ENCODE measurements at places on chromosomes 4 and X.
A peak's percentile ranks its signal among the peaks of the same experiment; 100 is the strongest.

DNA sequence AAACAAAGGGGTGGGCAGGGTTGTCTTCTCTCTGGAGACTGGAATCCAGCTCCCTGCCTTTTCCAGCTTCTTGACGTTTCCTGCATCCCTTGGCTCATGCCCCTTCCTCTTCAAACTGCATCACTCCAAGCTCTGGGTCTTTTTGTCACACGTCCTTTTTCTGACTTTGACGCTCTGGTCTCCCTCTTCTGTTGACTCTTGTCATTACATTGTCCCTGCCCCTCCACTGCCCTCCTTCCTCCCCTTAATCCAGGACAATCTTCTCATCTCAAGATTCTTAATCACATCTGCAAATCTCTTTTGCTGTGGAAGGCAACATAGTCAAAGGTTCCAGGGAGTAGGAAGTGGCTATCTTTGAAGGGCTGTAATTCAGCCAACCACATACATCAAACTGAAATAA is 178.3 kb downstream of the TMA16 start:
- DNase-seq, result no peak

DNA sequence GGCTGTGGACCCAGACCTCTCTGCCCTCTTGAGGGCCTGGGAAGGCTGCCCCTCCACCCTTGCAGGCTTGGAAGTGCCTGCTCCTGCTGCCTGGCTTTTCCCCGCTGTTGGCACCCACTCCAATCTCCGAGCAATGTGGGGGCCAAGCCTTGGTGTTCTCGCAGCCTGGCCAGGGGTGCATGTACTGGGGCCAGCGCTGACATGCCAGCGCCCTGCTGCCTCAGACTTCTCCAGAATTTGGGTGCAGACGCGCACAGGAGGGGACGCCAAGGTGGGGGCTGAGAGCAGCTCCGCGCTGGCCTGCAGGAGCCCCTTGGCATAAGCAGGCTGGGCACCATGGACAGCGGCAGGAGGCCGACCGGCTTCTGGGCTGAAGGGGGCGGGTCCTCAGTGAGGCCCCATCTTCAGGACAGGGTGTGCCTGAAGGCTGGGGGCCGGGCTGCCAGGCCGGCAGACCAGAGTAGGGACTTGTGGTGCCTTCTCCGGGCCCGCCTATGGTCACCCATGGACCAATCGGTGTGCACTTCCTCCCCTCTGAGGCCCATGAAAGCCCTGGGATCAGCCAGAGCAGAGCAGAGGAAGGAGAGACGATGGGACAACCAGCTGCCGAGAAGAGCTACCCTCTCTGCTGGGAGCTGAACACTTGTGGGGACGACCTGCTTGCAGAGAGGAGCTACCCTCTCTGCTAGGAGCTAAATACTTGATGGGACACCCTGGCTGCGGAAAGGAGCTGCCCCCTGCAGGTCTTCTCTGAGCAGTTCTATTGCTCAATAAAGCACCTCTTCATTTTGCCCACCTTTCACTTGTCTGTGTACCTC is 118.3 kb downstream of the DNAAF6 start:
- DNase-seq, result peak; percentile 38

DNA sequence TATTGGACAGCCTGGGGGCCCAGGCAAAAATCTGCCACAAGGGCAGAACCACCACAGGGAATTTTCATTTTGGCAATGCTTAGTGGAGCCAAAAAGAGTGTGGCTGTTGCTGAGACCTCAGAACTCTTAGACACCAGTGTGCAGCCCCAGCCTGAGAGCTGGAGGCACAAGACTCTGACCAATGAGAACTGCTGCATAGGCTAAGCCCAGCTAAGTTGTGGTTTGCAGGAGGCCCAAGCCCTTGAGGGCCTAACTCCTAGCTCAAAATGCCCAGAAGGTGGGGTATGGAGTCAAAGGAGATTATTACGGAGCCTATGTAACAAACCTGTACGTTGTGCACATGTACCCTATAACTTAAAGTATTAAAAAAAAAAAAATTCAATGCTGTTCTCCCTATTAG is 296.7 kb downstream of the TRAM1L1 start:
- no peak for DNase-seq

GRCh38 chr4:7351014-7351413 is 83.7 kb downstream of the PSAPL1 start:
- DNase-seq, result no peak

DNA sequence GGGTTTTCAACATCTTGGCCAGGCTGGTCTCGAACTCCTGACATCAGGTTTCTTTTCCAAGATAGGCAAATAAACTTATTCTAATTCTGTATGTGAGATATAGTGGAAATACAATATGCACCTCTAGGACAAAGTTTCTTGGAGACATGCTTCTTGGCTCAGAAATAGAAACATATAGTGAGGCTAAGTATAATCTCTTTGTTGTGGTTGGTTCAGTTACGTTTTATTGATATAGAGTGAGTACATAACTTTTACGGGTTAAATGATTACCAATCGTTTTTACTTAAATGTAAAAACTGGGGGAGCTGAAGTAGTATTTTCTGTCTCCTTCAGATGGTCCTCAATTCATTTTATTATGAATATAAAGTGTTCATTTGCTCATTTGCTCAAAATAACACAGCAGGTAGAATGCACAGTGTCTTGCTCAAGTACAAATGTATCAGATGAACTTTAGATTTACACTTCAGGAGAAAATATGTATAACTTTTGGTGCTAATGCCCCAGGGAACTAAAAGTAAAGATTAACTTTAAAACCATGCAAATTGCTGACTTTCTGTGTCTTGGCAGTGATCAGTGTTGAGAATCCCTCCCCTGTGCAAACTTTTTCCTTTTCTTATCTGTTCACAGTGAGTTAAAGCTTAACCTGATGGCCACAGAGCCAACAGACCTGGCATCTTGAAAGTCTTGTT is 77.6 kb downstream of the AFF1 start:
- DNase-seq, result no peak

GRCh38 chrX:100928660-100929613 is at the start of gene XKRX:
Gene XKRX, minus strand, starts transcription at chrX:100928917. Its CDS starts 613 bp downstream, at chrX:100928304.
- no peak for DNase-seq

- DNase-seq, result no peak
Observed at GRCh38 chr4:185151296-185151695, 8.2 kb downstream of the SLC25A4 start.

- DNase-seq, result peak; percentile 64
Observed at GRCh38 chr4:31803526-31804195, 1083.5 kb downstream of the PCDH7 start.

DNA sequence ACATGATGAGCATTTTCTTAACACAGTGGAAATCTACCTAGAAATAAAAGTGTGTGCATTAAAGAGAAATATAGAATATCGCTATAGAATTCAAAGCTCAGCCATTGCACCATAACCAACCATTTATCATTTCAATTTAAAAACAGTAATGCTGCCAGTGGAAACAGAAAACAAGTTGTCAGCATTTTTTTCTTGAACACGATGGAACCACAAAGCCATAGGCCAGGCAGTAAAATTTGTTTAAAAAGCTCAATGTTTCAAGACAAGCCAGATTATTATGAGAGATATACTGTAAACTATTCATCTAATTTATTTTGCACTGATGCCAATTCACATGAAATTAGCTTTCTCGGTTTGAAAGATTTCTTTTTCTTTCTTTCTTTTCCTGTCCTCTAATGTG is 46.7 kb upstream of the NRK start:
- no peak for DNase-seq

DNA sequence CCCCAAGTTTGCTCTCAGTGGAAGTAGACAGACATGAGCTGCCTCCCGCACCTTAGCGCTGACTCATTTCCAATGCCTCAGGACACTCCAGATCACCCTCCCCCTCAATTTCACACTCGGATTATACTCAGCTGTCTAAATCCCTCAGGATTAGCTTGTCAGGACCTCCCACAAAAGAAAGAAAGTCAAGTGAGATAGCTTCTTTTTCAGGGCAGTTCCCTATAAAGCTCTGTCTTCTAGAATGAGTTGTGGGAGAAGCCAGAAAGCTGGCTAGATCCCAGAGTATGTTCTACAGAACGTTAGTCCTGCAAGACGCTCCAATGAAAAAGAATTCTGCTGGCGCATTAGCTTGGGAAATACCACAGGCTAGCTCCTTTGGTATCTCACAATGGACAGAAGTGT is 51.2 kb upstream of the MTNR1A start:
- peak; percentile 68 for DNase-seq

DNA sequence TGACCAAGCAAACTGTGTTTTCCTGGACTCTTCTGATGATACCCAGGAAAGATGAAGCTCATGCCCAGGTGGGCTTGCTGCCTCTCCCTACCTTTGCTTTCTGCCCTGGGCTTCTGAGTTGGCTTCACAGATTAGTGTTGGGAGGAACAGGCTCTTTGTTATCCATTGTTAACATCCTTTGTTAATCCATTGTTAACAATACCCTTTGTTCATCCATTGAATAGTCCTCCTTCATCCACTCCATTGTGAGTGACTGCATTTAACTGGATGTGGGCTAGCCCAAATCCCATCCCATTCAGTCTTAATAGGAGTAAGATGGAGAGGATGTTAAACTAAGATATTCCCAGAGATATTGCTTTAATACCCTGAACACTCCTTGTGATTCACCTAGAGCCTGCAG is 199.0 kb upstream of the LNX1 start:
- no peak for DNase-seq

GRCh38 chr4:184722798-184723197 is 11.1 kb downstream of the CENPU start:
- no peak for DNase-seq

- DNase-seq, result peak; percentile 92
Observed at GRCh38 chr4:121164291-121164690, at the start of gene TNIP3. Gene TNIP3, minus strand, starts transcription at chr4:121164321. Its CDS starts 196 bp downstream, at chr4:121164125.

DNA sequence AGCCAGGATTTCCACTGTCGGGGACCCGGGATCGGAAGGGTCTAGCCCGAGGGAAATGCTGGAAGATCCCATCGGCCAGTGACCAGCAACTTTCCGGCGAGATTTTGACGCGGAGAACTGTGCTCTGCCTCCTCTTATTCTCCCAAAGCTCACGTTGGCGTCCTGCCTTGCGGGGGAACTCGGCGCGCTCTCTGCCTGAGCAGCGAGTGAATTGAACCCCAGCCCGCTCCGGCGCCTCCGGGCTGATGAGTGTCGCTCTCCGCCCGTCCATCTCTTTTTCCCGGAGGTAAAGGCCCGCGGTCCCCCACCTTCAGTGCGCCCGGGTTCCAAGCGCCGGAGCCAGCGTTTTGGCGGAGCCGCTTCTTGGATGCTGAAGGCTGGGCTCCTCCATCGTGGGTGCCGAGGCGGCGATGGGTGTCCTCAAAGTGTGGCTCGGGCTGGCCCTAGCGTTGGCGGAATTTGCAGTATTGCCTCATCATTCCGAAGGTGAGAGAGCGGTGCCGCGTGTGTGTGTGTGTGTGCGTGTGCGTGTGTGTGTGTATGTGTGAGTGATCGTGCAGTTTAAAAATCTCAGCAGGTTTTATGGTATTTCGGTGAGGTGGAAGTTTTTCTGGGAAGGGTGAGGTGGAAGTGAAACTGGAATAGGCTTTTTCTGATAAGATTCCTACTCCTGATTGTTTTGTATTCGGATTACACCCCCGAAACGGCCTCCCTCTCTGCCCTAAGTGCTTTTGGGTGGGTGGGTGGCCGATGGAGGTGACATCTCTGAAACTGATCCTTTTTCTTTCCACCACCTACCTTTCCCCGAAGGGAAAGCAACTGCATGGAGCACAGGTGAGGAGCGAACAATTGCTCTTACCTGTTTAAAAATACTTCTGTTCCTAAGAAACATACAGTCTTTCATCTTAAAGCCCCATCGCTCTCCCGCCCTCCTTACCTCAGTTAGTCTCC is 752 bp downstream of the FRAS1 start:
- peak; percentile 17 for DNase-seq

GRCh38 chr4:99572527-99573240 is 1.9 kb upstream of the MTTP start:
- DNase-seq, result no peak

- no peak for DNase-seq
Observed at GRCh38 chrX:37812110-37812509, 32.3 kb downstream of the CYBB start.

DNA sequence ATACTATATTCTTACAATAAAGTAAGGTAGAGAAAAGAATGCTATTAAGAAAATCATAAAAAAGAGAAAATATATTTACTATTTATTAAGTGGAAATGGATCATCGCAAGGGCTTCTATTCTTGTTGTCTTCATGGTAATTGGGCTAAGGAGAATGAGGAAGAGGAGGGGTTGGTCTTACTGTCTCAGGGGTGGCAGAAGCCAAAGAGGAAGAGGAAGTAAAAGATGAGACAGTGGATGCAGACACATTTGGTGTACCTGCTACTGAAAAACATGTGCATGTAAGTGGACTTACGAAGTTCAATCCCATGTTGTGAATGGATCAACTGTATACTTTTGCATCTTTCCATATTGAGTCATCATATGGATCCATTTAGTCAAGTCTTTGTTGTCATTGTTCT is 1502.1 kb upstream of the ADGRL3 start:
- no peak for DNase-seq

GRCh38 chr4:108204518-108204917 is 35.8 kb upstream of the LEF1 start:
- no peak for DNase-seq

- DNase-seq, result peak; percentile 89
Observed at GRCh38 chr4:48944252-48944651, 37.7 kb upstream of the OCIAD2 start.
